Posterior cingulate gyrus (tissue), 11 donors: ENCODE measurements at places on chromosomes 5 and 9.

- DNase-seq: no peak
Measured at GRCh38 chr5:40780199-40780598, 18.0 kb downstream of the PRKAA1 start.

- no peak for DNase-seq
Measured at GRCh38 chr9:35179347-35180280, 17.8 kb downstream of the UNC13B start.

DNA sequence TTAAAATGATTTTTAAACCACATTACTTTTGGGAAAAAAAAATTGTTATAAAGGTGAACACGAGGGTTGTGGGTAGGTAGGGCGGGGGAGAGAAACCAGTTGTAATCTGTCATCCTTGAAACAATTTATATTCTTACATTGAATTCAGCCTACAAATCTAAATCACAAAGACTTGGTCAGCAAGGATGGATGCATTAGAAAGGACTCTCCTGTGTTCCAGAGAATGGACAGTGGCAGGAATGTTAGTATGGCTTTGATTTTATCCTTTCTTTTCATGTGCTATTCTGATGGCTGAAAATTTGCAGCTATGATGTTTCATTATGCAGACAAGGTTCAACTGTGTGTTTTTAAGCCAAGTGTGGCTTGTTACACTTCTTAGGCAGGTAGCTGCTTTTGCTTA, 234.7 kb downstream of the SLF1 start:
- no peak for DNase-seq

- no peak for DNase-seq
Measured at GRCh38 chr5:118653183-118653582, 335.2 kb downstream of the DTWD2 start.
